ENCODE measurements at places on chromosomes 5 and 9. TPM values are rescaled to one million over a fixed set of nuclear protein-coding genes. Genes with fewer than 3 reads are reported as not detected.

The OCLN gene
- 70.6 TPM for total RNA-seq

The FAM153A gene
- total RNA-seq: 6.0 TPM

The ITGA2 gene
- 5.5 TPM for total RNA-seq

The PCDHA11 gene
- 5.8 TPM for total RNA-seq

The SNAPC4 gene
- total RNA-seq: 20.0 TPM

The PDE6A gene
- total RNA-seq: not detected

The FRMD3 gene
- 0.89 TPM for total RNA-seq

The FBN2 gene
- total RNA-seq: 56.7 TPM

The MZB1 gene
- total RNA-seq: 1.8 TPM

The TAF11L10 gene
- total RNA-seq: not detected

The IL4 gene
- total RNA-seq: not detected

The RGMB gene
- total RNA-seq: 40.7 TPM

The FOXD4L5 gene
- total RNA-seq: 0.07 TPM

The GRIA1 gene
- 0.76 TPM for total RNA-seq

The LARP1 gene
- total RNA-seq: 360 TPM

The ANKRD18B gene
- total RNA-seq: 11.0 TPM

The DOCK2 gene
- total RNA-seq: 4.6 TPM

The BSPRY gene
- total RNA-seq: 6.4 TPM

The CTXN3 gene
- total RNA-seq: not detected

The THBS4 gene
- total RNA-seq: 11.8 TPM

The NUTM2F gene
- total RNA-seq: 0.55 TPM

The RAB3C gene
- 13.3 TPM for total RNA-seq

The WDR38 gene
- total RNA-seq: not detected

The DRD1 gene
- total RNA-seq: not detected

The TXNDC8 gene
- total RNA-seq: not detected

The NUTM2G gene
- 0.27 TPM for total RNA-seq

The TMC1 gene
- 0.31 TPM for total RNA-seq

The EQTN gene
- 1.4 TPM for total RNA-seq

The CDH18 gene
- not detected for total RNA-seq

The PPP3R2 gene
- not detected for total RNA-seq

The DOK3 gene
- 9.0 TPM for total RNA-seq

The PCDHGC5 gene
- 1.1 TPM for total RNA-seq

The MRRF gene
- 38.8 TPM for total RNA-seq

The ZNG1F gene
- 6.0 TPM for total RNA-seq

The HRH2 gene
- 12.7 TPM for total RNA-seq

The BHMT2 gene
- total RNA-seq: 0.11 TPM

The CD274 gene
- 0.21 TPM for total RNA-seq
